ENCODE measurements at places on chromosomes 4 and X.

- DNase-seq: no peak
Observed at GRCh38 chrX:112067601-112068000, 15.0 kb downstream of the TRPC5 start.

DNA sequence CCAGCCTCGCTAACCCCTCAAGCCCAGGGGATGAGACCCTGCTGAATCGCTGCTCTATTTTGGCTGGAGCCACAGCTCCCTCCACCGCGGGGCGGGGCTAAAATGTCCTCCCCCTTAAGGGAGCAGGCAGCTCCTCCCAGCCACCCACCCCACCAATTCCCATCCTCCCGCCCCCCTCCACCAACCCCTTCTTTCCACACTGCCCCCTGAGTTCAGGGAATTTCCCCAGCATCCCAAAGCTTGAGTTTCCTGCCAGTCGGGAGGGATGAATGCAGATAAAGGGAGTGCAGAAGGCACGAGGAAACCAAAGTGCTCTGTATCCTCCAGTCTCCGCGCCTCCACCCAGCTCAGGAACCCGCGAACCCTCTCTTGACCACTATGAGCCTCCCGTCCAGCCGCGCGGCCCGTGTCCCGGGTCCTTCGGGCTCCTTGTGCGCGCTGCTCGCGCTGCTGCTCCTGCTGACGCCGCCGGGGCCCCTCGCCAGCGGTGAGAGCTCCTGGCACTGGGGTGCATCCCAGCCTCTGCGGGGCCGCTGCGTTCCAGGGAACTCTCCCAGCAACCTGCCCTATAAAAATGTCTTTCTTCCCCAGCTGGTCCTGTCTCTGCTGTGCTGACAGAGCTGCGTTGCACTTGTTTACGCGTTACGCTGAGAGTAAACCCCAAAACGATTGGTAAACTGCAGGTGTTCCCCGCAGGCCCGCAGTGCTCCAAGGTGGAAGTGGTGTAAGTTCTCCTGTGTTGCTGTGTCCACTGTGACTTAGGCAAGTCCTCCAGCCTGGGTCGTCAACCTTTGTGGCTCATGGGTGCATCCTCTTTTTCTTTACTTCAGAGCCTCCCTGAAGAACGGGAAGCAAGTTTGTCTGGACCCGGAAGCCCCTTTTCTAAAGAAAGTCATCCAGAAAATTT is at the start of gene CXCL6:
TSS of gene CXCL6 (plus strand) at position 306 of the 907 bp plus-strand sequence. CDS start at position 379, 73 bp downstream.
- no peak for DNase-seq

GRCh38 chr4:150308824-150309472 is 230.7 kb downstream of the DCLK2 start:
- DNase-seq: no peak

GRCh38 chr4:59374416-59374815 is 1825.7 kb upstream of the ADGRL3 start:
- DNase-seq: no peak

DNA sequence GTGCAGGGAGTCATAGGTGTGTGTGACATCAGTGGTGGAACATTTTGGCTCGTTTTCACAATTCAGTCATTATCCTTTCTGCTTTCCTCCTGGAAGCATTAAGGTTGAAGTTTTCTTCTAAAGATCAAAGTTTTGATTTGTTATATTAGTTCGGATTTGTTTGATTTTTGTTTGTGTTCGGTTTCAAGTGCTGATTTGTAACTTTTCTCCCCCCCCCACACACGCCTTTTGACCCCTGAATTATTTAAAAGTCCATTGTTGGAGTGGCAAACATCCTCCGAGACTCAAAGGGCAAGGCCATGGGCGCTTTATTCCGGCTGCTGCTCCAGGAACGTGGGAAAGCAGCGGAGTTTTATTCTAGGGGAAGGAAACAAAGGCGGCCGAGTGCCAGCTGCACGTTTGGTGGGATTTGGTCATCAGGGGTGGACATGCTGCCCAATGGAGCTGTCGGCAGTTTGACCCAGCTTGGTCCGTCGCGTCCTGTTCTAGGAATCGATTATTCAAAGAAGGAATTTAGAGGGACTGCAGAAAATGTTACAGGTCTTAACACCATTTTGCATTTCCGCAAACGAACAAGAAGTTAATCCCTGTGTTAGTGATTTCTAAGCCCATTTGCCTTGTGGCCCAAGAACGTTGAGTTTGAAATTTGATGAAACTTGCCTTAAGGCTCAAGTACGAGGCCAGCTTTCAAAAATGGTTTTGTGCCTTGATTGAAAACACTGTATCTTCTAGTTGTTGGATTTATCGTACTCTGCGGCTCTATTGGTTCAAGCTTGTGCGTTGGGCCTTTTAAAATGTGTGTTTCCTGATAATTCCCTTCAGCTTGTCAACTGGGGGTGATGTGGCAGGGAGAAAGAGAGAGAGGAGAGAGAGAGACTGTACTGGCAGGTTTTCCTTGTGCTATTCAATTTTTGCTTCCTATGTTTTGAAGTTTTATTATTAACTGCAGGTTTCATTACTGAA is 565 bp upstream of the ZNF41 start:
- no peak for DNase-seq

GRCh38 chr4:181890031-181890430 is 353.2 kb upstream of the TENM3 start:
- no peak for DNase-seq

- DNase-seq: no peak
Observed at GRCh38 chr4:83708500-83709175, 172.7 kb downstream of the GPAT3 start.

DNA sequence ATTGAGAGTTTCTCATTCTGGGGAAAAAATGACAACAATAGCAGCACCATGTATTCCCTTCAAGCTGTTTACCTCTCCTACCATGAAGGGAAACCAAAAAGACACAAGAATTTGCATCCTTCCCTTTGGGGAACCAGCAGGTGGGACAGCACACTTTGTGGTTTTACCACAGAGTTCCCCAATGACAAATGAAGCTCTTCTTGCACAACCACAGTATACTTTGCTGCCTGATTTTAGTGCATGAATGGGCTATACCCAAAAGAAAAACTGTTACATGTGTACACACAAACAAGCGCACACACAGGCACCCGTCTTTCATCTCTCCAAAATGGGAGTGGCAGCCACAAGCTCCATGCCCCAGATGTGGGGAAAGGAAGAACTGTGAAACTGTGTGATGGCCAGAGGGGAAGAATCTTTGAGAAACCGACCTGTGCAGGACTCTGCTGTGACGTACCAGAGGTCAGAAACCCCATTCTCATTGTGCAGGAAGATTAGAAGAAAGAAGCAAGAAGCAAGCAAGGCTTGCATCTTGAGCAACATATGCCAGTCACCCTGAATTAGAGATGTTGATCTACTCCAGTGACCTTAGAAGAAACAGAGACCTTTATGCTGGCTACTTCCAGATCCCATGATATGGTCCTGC is 2.7 kb upstream of the MAML3 start:
- no peak for DNase-seq

DNA sequence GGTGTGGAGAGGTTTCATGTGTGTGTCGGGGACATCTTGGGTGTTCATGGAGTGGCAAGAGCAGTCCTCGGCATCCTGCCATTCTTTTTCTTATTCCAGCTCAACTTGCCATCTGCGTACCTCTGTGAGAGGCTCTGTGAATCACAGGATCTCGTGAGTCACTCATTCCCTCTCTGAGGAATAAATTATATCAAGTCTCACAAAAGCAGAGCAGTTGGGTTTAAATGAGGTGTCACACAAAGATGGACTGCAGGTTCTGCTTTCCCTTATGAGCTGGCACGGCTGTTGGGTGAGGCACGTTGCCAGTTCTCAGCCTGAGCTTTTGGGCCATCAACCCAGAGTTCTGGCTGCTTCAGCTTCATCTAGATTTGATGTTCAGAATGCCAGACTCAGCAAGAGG is 6.8 kb upstream of the OCIAD2 start:
- DNase-seq: no peak

- no peak for DNase-seq
Observed at GRCh38 chrX:37846141-37846540, 1.2 kb downstream of the DYNLT3 start.

DNA sequence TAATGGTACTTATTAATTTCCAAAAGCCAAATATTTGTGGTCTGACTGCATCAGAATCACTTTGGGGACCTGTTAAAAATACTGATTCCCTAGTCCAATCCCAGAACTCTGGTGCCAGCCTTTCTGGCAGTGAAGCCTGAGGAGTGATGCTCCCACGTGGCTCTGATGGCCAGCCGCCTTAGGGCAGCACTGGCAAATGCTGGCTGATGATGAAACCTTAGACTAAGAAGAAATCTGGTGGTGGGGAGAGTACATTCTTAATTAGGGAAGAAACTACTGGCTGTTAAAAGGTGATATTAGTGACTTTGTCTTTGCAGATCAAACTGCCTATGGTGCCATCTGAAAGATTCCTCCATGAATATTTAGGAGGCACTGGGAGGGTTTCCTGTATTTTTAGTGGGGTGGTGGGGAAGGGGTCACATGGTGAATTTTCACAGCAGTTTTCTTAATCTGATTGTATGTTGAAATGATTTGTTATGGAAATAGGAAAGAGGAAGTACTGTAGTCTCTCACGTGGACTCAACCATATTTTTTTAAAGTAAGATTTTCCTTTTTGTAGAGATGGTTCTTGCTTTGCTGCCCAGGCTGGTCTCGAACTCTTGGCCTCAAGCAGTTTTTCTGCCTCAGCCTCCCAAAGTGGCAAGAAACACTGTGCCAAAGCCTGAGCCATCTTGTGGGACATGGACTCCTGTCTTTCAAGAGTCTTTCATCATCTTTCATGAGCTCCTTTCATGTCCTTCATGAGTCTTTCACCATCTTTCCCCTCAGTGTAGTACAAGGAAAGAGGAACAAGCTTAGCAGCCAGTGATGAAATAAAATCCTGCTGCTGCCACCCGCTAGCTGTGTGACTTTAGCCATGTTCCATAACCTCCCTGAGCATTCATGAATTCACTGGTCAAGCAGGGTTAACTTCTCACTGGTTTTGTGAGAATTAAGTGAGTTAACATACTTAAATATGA is 90.8 kb downstream of the ZNF330 start:
- DNase-seq: no peak

GRCh38 chr4:156774422-156774821 is 197.2 kb downstream of the PDGFC start:
- DNase-seq: no peak

- no peak for DNase-seq
Observed at GRCh38 chr4:23932901-23933308, 43.1 kb upstream of the PPARGC1A start.

GRCh38 chr4:127284236-127284635 is 348.5 kb upstream of the INTU start:
- no peak for DNase-seq

DNA sequence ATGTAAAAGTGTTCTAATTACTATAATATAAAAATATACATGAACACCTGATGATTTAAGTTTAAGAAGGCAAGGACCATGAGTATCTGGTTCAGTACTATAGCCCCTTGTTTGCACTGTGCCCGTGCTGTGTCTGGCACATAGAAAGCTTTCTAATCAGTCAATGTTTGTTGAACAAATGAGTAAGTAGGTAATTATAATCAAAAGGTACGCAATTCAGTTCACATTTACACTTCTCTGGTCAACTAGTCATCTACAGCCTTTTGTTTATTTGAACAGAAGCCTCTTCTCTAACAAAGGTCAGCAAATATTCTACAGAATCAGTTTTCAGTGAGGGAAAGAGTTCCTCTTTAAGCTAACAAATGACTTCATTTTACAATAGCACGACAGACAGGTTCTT is 523.3 kb downstream of the SMARCA1 start:
- no peak for DNase-seq

- DNase-seq: no peak
Observed at GRCh38 chrX:67543818-67544217, at the start of gene AR. AR (plus strand) TSS chrX:67544021; CDS start chrX:67545147, 1,126 bp downstream.

DNA sequence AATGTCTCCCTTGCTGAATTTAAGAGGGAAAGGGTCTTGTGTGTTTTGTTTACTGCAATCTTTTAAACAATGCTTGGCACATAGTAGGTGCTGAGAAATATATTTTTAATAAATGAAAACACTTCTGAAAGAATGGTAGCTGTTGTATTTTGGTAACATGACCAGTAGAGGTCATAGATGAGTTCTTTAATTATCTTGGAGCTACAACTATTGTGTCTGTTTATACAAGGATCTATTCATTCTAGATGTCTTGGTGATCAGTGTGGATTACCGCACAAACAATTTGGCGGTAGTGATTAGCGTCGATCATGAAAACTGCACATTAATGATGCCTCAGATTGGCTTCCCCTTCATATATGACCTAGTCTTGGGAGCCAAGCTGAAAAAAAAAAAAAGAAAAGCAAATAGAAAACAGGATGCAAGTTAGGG is 21.4 kb upstream of the SCRG1 start:
- no peak for DNase-seq

DNA sequence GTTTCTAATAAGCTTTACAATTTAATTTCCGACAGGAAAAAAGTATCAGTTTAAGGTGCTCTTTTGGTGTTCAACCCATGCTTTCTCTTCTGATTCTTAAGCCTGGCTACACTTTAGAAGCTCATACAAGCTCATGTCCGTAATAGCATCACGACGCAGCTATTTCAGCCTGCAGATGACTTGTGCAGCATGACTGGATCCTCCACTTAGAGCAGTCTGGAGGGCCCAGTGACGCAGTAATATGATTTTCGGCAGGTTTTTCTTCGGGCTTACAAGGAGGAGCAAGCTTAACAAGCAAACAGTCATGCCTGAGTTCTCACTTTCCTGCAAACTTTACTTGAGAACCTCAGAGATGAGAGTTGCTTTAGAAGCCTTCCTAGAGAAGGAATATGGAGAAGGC is 85.3 kb upstream of the MAML3 start:
- DNase-seq: no peak

- no peak for DNase-seq
Observed at GRCh38 chr4:112069110-112069509, 76.1 kb upstream of the FAM241A start.

- no peak for DNase-seq
Observed at GRCh38 chr4:55892156-55892555, 38.7 kb downstream of the EXOC1 start.

DNA sequence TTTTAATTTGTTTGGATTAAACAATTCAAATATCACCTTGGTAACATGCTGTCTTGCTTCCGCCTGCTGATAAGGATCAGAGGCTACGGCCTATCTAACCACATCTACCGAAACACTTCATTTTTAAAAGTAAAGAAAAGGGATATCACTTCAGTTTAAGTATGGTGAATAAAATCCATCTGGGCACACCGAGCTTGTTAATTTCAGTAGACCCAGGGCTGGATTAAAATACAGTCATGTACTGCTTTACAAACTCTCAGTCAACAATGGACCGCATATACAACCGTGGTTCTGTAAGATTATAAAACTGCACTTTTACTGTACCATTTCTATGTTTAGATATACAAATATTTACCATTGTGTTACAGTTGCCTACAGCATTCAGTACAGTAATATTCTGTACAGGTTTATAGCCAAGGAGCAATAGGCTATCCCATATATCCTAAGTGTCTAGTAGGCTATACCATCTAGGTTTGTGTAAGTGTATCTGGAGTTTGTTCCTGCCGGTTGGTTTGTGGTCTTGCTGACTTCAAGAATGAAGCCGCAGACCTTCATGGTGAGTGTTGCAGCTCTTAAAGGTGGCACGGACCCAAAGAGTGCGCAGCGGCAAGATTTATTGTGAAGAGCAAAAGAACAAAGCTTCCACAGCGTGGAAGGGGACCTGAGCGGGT is 40.0 kb downstream of the SEPTIN11 start:
- peak; percentile 50 for DNase-seq
